ENCODE measurements at places on chromosomes 7 and 10.

- DNase-seq = no peak
These were observed 8.2 kb downstream of the MAD1L1 start for GRCh38 chr7:2224491-2224928.

GRCh38 chr10:100535338-100535714 lies 417 bp upstream of the HIF1AN start:
- DNase-seq = no peak

GRCh38 chr7:922334-923107 lies 32.0 kb downstream of the ADAP1 start:
- DNase-seq = peak; percentile 53

DNA sequence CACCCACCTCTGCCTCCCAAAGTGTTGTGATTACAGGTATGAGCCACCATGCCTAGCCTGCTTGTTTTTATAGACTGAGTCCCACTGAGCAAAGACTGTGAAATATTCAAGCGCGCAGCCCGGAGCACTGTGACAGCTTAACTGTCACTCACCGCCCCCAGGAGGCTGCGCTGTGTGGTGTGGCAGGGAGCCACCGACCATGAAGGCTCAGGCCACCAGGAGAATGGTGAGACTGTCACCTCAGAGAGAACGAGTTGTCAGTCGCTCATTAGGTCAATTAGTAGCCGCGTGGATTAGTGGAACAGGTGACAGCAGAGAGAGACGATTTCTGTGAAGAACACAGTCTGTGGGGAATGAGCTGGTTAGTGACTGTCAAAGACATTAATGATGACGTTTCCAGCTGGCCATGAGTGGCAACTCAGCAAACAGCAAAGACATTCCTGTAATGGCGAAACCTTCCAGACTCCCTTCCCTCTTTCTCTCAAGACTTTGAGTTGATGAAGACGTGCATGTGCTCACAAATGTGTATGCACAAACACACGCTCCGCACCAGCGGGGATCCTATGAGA lies 64.5 kb downstream of the CYCS start:
- no peak for DNase-seq

- DNase-seq = peak; percentile 66
These were observed 145.5 kb downstream of the FANK1 start for GRCh38 chr10:126041804-126042231.

Data from activated naive CD4-positive, alpha-beta T cell treated with Interleukin-2 at 50 U/mL for 16 hours (primary cell).